ENCODE measurements at places on chromosomes 3 and 15.

DNA sequence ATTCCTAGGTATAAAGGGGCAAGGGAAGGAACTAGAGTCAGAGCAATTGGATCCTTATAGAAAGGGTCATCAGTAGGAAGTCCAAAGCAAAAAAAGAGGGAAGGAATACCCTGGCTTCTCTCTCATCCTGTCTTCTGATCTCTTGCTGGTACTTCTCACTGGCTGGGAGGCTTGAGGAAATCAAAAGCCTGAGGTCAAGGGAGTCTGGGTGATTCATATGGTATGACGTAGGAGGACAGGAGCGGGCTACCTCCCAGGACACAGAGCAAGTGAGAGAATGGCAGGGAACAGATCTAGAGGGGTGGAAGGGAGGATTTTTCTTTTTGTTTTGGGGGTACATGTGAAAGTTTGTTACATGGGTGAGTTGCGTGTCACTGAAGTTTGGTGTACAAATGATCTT lies 76.0 kb downstream of the CFAP20DC start:
- DNase-seq = no peak

DNA sequence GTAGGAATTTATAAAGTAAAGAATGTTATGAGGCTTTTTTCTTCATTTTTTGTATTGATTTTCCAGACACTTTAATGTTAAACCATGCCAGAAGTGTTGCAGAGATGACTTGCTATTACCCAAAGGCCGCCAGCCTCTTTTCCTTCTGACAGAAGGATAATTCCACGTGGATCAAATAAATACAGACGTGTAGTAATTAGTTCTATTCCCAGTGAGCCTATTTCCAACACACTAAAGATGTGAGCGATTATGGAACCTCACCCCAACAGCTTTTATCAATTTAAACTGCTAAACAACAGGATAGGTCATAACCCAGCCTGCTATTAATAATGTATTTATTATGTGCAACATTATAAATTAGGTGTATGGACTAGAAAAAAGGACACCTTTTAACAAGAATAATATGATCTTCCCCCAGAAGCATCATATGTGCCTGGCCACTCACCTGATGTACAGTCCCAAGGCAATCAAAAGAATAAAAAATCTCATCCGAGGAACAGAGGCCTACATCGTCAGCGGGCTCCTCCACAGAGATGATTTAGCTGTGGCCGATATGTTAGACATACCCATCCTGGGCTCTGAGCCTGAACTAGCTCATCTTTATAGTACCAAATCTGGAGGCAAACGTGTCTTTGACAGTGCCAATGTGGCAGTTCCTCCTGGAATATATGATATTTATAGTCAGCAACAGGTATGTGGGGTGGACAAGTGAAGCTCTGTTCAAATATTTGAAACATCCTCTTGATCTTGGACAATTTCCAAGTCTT lies 125.9 kb upstream of the C15orf61 start:
- DNase-seq = no peak

DNA sequence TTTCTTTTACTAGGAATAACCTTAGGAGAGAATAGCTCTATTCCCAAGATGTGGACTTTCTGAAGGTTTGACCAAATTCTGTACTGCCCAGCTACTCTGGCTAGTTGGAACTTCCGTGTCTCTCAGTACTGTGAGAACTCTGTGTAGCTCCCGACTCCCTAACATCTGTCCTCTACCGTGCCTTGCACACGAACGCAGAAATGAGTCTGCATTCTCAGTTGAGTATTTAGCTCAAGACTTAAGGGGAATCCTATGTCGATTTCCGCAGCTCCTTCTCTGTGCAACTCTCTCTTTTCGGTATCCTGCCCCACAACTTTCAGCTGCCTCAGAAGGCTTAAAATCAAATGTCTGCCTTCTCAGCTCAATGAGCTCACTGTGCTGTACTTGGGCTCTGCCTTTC lies 86.7 kb upstream of the EPHB3 start:
- no peak for DNase-seq

DNA sequence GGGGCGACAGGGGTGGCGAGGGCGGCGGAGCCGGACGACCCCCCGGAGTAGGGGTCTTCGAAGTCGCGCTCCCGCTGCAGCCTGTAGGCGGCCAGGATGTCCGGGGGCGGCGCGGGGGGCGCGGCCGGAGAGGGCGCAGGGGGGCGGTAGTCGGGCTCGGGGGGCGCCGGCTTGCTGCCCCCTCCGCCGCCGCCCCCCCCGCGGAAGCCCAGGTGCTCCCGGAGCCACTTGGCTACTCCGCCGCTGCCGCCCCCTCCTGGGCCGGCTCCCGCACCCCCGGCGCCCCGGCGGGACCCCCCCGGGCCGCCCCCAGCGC lies 230 bp downstream of the SHF start:
- no peak for DNase-seq

DNA sequence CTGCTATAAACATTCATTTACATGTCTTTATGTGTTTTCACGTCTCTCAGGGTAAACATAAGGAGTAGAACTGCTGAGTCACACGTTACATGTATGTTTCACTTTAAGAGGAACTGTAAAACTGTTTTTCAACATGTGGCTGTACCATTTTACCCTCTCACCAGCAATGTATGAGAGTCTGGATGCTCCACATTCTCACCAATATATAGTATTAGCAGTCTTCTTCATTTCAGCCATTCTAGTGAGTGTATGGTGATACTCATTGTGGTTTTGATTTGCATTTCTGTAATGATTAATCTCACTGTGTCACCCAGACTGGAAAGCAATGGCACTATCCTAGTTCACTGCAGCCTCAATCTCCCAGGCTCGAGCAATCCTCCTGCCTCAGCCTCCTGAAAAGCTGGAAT lies 37.1 kb downstream of the PHC3 start:
- no peak for DNase-seq

DNA sequence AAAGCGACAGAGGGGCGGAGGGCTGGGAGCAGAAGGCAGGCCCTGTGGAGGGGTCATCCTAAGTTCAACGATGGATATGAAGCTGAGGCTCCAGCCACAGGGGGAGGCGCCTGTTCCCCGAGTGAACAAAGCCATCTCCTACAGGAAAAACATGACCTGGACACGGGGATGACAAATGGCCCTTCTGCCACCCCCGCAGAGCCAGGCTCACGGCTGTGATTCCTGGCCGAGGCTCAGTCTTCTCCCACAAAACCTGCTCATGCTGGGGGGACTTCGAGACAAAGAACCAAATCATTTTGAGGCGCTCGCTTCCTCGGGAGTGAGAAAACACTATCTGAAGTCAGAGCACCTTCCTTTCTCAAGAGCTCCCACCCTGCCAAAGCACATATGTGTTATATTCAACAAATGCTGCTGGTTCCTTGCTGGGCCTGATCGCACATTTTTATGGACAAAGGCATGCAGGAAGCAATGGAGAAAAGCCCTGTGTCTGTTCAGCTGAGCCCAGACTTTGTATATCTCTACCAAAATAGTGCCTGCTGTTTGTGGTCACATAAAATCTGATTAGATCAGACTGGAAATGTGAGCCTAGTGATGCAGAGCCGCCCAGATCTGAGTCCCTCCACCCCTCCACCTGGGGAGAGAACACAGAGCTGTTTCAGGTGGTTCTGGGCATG lies 5.6 kb downstream of the RBP1 start:
- DNase-seq = peak; percentile 80

GRCh38 chr15:93028632-93029213 lies 60.3 kb downstream of the RGMA start:
- peak; percentile 96 for DNase-seq

DNA sequence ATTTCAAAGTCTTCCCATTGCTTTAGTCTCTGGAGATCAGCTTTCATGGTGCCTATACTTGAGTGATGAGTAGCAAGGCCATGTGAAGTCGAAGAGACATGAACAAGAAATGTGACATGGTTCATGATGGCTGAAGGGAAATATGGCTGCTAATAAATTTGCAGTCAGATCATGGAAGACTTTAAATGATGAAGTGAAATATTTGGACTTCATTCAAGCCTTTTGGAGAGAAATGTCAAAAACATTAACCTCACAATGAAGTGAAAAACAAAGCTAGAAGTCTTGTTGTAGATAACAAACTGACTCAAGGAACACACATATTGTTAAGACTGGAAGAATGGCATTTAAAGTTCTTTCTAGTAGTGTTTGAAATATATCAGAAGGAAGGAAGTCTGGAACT lies 120.3 kb upstream of the CCDC54 start:
- DNase-seq = no peak

DNA sequence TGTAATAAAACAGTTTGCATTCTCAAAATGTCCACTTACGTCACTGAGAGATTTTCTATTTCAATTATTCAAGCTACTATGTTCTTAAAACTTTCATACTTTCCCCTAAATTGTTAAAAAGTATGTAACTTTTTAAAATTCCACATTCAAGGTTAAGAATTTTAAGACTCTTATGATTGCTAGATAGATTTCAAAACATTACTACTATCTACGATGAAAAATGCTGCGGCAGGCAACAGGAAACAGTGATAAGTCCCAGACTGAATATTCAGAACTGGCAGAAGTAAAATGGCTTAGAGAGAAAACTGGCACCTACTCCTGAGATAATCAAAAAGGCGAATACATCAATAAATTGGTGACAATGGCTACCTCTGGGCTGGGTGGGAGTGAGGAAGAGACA lies 16.2 kb downstream of the ATP13A3 start:
- no peak for DNase-seq

GRCh38 chr3:33037471-33037870 lies 59.5 kb downstream of the GLB1 start:
- DNase-seq = no peak

- no peak for DNase-seq
Observed at GRCh38 chr3:183275418-183275817, 22.4 kb downstream of the B3GNT5 start.

GRCh38 chr15:68149059-68149458 lies 56.1 kb downstream of the CALML4 start:
- no peak for DNase-seq

DNA sequence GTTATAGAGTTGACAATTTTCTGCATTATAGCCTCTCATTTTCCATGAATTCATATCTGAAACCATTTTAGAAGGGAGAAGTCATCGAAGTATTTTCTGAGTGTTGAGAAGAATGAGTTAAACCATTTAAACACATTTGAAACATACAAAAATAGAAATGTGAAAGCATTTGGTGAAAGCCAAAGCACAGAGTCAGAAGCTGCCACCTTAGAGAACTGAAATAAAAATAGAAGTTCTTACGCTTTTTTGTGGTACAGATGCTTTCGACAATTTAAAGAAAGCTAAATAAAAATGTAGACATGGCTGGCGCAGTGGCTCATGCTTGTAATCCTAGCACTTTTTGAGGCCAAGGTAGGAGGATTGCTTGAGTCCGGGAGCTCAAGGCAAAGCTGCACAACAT lies 9.0 kb downstream of the FANCD2OS start:
- DNase-seq = no peak

DNA sequence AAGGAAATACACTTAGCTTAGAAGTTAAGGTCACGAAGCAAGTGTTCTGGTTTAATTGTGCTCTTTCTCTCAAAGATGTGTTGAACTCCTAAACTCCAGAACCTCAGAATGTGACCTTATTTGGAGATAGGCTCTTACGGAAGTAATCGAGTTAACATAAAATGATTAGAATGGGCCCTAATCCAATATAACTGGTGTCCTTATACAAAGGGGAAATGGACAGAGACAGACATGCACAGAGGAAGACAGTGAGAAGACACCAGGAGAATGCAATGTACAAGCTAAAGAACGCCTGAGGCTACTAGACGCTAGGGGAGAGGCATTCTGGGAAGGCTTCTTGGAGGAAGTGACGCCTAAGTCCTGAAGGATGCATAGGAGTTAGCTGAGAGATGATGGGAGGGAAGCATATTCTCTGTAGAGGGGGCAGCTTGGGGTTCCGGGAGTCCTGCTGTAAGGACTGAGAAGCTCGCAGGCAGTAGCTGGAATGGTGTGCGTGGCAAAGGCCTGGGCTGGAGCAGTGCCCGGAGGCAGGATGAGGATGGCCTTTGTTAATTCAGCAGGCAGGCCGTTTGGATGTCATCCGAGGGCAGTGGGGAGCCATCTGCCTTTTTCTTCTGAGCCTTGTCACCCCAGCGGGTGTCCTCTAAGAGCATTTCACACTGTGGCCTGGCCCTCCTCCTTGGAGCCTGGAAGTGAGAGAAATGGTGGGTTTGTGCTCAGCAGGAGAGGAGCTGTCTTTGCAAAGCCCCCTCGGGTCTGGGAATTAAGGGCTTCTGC lies 513.4 kb downstream of the SHQ1 start:
- DNase-seq = no peak

DNA sequence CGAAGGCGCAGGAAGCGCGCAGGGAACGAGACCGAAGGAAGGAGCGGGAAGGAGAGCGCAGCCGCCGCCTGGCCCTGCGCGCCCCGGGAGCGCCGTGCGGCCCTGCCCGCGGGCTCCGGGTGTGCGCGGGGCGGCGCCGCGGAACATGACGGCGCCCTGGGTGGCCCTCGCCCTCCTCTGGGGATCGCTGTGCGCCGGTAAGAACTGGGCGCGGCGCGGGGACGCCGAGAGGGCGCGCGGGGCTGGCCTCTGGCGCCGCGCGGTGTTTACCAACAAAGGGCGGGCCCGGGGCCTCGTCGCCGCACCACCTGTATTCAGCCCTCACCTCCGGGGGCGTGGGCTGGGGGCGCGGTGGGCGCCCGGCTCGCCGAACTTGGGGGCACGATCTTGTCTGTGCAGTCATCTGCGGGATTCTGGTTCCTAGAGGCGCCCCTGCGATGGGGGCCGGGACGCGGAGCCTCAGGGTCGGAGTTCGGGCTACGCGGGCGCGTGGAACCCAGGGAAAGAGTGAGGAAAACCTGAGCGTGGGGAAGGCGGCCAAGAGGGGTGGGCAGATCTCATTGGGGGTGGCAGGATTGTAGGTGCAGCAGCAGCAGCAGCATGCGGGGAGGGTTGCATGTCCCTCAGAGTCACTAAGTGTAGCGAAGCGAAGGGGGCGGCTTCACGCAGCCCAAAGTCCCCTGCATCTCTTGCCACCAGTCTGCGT lies 641 bp downstream of the ACVR2B start:
- DNase-seq = peak; percentile 76

GRCh38 chr3:144028798-144029411 lies 57.3 kb downstream of the DIPK2A start:
- DNase-seq = no peak

DNA sequence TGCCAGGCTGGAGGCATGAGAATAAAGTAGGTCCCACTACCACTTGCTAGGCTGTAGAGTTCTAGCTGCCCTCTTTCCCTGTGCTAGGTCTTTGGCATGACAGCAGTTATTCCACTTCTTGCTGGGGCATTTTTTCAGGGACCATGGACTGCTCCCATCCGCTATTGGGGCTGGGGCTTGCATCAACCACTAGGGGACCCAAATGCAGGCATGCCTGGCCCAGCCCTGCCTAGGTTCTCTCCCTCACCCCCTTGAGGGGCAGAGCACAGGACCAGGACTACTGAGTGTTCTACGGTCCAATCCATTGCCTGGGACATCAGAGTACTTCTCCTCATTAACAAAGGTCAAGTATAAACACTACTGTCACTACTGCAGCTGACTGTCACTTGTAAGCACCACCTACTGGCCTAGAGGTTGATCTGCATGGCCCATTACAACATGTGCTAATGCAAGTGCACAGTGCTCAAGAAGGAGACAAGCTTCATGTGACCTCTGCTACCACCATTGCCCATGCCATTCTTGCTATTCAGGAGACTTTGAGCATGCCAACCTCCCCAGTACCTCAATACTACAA lies 270.5 kb downstream of the MBNL1 start:
- DNase-seq = no peak

Data from aorta (tissue), 5 donors.